Ovary (tissue), 10 donors: ENCODE measurements at places on chromosomes 16 and 17. TPM values are rescaled to one million over a fixed set of nuclear protein-coding genes. Genes with fewer than 3 reads are reported as not detected.

The TNFSF13 gene
- 21.7 TPM for total RNA-seq

The PRSS8 gene
- not detected for total RNA-seq

DNA sequence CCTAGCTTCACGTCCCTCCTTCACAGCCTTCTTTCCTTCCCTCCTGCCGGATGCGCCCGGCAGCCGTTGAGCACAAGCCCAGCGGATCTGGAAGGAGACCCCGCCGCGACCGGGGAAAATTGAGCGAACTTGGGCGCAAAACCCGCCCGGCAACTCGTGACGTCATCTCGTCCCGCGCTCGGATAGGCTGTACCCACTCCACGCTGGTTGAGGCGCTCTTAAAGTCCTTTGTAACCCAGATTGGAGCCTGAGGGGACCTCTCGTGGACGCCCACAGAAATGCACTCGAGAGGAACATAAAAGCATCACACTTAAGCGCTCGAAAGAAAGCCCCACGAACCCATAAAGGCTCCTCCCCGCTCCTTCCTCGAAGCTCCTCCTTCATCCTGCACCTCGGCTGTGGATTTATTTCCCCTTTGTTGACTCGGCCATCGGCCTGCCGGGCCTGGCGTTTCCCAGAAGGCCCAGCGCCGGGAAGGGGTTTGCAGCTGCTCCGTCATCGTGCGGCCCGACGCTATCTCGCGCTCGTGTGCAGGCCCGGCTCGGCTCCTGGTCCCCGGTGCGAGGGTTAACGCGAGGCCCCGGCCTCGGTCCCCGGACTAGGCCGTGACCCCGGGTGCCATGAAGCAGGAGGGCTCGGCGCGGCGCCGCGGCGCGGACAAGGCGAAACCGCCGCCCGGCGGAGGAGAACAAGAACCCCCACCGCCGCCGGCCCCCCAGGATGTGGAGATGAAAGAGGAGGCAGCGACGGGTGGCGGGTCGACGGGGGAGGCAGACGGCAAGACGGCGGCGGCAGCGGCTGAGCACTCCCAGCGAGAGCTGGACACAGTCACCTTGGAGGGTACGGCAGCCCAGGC, at the start of gene PSMD3:
Gene PSMD3, plus strand, starts transcription at position 457 of the 856 bp plus-strand sequence. Its CDS starts 164 bp downstream, at position 621.
- H3K4me1 ChIP-seq: peaks cover 1% of the 10 kb centered on the region
- H3K4me3 ChIP-seq: peak within 1 kb of the TSS; percentile 80

DNA sequence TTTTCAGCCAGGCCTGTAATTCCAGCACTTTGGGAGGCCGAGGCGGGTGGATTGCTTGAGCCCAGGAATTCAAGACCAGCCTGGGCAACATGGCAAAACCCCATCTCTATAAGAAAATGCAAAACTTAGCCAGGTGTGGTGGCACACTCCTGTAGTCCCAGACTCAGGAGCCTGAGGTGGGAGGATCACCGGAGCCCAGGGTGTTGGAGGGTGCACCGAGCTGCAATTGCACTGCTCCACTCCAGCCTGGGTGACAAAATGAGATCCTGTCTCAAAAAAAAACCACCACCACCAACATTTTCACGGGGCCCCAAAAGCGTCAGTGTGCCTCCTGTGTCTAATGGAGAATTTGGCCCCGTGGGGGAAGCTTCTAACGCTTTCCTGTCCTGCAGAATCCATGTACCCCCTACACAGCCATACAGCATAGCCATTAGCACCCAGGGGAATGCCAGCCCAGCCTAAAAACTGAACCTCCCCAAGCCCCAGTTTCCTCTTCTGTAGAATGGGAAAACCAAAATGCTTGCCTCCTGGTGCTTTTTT, 22.2 kb upstream of the MAP3K14 start:
- H3K36me3 ChIP-seq: no peaks in the 10 kb centered on the region
- no peak for DNase-seq
- H3K4me1 ChIP-seq: peaks cover 7% of the 10 kb centered on the region
- no peaks in the 10 kb centered on the region for H3K27me3 ChIP-seq

DNA sequence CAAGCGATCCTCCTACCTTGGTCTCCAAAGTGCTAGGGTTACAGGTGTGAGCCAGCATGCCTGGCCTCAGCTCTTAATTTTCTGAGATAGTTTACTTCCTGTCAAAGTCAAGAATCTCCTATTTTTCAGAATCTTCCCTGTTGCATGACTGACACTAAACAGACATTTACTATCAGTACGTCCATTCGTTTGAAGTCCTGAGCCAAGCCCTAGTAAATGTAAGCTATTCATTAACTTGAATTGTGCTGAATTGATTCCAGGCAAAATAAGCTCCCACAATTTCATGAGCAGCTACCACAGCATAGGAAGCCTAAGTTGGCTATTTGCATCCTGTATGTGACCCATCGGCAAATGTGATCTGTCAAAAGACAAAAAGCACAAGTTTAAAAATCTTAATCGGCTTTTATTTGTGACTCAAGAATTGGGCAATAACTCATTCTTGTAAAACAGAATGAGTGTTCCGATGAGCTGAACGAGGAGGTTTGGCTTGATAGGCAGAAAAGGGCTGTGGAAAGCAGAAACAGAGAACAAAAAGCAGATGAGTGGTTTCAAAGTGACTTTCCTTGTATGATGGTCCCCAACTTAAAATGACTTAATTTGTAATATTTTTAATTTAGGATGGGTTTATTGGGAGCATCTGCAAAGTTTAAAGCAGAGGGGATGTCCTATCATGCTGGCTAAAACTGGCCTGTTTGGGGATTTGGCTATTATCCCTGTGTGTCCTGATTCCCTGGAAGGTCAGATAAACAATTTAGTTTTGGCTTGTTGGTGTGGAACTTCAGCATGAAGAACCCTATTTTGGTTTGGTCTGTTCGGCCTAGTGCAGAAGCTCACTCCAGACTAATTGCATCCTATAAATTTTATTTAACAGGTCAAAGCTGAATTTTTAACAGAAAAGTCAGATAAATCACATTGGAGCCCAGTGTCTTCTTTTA, 14.2 kb downstream of the RNF112 start:
- H3K4me3 ChIP-seq: no peak overlapping the region
- no peaks in the 10 kb centered on the region for H3K36me3 ChIP-seq

The KRTAP3-1 gene
- not detected for total RNA-seq

The CMTM1 gene
- total RNA-seq: 2.9 TPM

DNA sequence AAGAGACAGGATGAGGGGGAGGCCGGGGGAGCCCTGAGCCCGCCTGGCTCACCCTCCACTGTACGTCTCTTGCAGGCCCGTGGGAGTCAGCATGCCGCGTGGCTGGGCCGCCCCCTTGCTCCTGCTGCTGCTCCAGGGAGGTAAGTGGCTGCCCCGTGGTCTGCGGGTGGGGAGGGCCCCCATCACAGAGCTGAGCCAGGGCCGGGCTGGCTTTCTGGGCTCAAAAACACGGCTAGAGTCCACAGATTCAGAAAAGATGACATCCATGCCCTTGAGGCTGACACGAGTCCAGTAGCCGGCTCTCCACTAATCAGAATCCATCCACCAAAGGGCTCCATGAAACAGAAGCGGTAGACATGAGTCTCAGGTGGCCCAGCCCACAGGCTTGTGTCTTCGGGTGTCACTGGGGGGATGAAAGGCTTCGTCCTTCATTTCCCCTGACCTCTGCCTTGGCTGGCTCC, 28.0 kb downstream of the IL21R start:
- H3K4me1 ChIP-seq: no peaks in the 10 kb centered on the region
- no peak for DNase-seq
- no peaks in the 10 kb centered on the region for H3K36me3 ChIP-seq
- no peak overlapping the region for H3K4me3 ChIP-seq
- no peaks in the 10 kb centered on the region for H3K27me3 ChIP-seq
- no peak overlapping the region for H3K27ac ChIP-seq

- DNase-seq: no peak
- no peaks in the 10 kb centered on the region for H3K36me3 ChIP-seq
- no peak overlapping the region for H3K4me3 ChIP-seq
- peaks cover 5% of the 10 kb centered on the region for H3K4me1 ChIP-seq
Measured at GRCh38 chr16:56975714-56976113, 13.6 kb upstream of the NLRC5 start.

The HIC1 gene
- total RNA-seq: 80.1 TPM
